Parietal lobe (tissue), 2 donors: ENCODE measurements at places on chromosomes 11 and 22. TPM values are rescaled to one million over a fixed set of nuclear protein-coding genes. Genes with fewer than 3 reads are reported as not detected.

Gene FXYD6
- 222 TPM for total RNA-seq

Gene FZD4
- 29.1 TPM for total RNA-seq

Gene OR5D18
- total RNA-seq: not detected

Gene NRXN2
- total RNA-seq: 315 TPM

Gene OR2AT4
- not detected for total RNA-seq

Gene NXPE4
- not detected for total RNA-seq

Gene SLC1A2
- total RNA-seq: 271 TPM

Gene SAAL1
- total RNA-seq: 52.3 TPM

Gene CARD16
- not detected for total RNA-seq

Gene LRP5
- total RNA-seq: 25.4 TPM

Gene SYT12
- 0.31 TPM for total RNA-seq

Gene APLNR
- total RNA-seq: 6.9 TPM

Gene OR5L1
- not detected for total RNA-seq

Gene TRIM48
- not detected for total RNA-seq
